Posterior vena cava (tissue), 2 donors: ENCODE measurements at places on chromosomes 11 and 22.

DNA sequence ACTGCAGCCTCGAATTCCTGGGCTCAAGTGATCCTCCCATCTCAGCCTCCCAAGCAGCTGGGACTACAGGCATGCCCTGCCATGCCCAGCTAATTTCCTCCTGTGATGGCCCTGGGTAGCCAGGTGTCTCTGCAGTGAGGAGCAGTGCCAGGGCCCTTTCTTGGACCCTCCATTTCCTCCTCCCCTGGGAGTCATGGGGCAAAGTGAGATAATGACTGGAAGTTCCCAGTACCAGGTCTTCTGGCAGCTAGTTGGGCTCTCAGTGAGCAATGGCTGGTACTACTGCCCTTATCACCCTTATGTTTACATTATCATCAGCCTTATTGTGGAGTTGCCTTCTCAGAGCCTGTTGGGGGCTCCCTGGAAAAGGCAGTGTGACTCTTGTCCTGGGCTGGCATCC lies 17.6 kb downstream of the DAGLA start:
- DNase-seq: no peak

DNA sequence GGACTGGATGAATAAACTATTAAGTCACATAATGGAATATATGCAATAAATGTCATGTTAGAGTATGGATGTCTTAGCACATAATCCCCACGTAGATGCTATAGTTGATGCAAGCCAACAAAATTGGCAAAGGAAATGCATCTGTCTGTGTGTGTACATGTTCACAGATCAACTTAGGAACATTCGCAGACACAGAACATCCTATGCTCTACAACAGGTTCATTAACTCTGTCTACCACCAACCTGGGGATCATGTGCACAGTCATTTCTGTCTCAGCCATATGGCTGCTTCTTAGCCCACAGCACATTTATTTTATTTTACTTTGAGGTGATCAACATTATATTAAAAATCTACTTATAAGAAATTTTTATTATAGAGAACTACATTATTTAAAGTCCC lies 4.9 kb downstream of the MSANTD4 start:
- no peak for DNase-seq

GRCh38 chr22:20130319-20130718 lies 1.3 kb upstream of the ZDHHC8 start:
- DNase-seq: no peak

- peak; percentile 91 for DNase-seq
Observed at GRCh38 chr11:34356913-34357700, 703 bp downstream of the ABTB2 start.

DNA sequence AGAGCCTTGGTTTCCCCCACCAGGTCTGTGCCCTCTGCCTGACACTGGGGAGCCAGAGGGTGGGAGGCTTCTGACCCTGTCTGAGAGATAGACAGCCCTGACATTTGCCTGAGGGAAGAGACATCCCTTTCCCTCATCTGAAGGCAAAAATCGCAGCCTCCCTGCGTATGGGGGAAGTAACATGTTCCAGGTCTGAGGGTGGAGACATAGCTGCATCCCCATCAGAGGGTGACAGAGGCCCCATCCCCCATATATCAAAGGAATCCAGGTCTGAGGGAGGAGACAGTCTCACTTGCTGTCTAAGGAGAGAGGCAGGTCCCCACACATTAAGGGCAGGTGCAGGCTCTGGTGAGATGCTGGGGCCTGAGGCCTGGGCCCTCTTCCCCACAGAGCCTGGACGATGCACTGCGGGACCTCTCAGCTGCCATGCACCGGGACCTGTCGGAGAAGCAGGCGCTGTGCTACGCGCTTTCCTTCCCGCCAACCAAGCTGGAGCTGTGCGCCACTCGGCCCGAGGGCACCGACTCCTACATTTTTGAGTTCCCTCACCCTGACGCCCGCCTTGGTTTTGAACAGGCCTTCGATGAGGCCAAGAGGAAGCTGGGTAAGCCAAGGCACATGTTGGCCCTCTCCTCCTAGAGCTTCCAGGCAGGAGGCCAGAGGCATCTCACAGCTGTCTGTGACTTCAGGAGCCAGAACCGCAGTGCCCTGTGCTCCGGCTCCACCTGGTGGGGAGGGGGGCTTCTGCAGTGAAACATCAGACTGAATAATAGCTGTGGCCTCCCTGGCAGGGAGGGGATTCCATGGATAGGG lies 16.1 kb upstream of the RELT start:
- DNase-seq: no peak
